Activated CD8-positive, alpha-beta memory T cell treated with anti-CD3 and anti-CD28 coated beads, Interleukin-2, amount 10 ng/mL, durations not matched to agents 7 days and 5 days (primary cell): ENCODE measurements at places on chromosomes 13 and 19. TPM values are rescaled to one million over a fixed set of nuclear protein-coding genes. Genes with fewer than 3 reads are reported as not detected.

- H3K36me3 ChIP-seq = no peaks in the 10 kb centered on the region
- H3K27ac ChIP-seq = no peak overlapping the region
- no peak for DNase-seq
- peaks cover 18% of the 10 kb centered on the region for H3K4me1 ChIP-seq
- peaks cover 34% of the 10 kb centered on the region for H3K27me3 ChIP-seq
These were observed 4.7 kb upstream of the TUBGCP3 start for GRCh38 chr13:112592647-112593046.

DNA sequence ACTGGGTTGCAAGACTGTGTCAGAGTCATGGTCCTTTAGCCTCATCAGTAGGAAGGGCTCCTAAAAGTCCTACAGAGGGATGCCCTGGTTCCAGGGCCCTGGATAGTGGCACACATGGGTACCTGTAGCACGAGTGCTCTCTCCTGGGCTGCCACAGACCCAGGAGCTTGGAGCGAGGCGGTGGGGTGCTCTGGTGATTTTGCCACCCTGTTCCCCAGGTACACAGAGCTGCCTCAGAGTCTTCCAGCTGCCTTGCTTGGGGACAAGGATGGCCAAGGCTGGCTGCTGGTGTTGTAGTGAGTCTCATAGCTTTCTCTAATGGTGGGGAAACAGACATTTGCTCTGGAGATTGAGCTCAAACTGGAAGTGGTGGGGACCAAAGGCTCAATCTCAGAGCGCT is 53.9 kb upstream of the OLFM4 start:
- no peak overlapping the region for H3K4me3 ChIP-seq
- no peaks in the 10 kb centered on the region for H3K36me3 ChIP-seq
- H3K27ac ChIP-seq = no peak overlapping the region
- no peaks in the 10 kb centered on the region for H3K4me1 ChIP-seq
- no peak for DNase-seq

CDX2 gene
- total RNA-seq = not detected

DNA sequence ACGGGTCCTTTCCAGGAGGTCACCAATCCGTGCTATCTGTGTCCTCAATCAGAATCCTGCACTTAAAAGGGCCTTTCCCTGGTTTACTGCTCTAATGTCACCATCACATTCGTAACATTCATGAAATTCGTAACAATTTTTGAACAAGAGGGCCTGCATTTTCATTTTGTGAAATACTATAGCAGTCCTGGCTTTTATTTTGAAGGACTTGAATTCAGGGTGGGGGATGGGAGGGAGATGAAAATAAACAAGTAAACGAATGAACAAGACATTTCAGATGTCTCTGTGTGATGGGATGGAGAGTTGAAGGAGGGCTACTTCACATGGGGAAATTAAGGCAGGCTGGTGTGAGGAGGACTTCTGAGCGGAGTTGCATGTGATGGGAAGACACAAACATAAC is 281.0 kb downstream of the TSHZ3 start:
- no peak overlapping the region for H3K27ac ChIP-seq
- H3K4me1 ChIP-seq = no peaks in the 10 kb centered on the region
- no peaks in the 10 kb centered on the region for H3K36me3 ChIP-seq

ACP7 gene
- total RNA-seq = not detected
